Activated CD4-positive, alpha-beta T cell treated with anti-CD3 and anti-CD28 coated beads, Interleukin-2, amount 50 U/mL, for 1 hour (primary cell): ENCODE measurements at places on chromosomes 2 and 18.

GRCh38 chr18:3246635-3247239, 864 bp upstream of the MYL12A start:
- no peak for DNase-seq

DNA sequence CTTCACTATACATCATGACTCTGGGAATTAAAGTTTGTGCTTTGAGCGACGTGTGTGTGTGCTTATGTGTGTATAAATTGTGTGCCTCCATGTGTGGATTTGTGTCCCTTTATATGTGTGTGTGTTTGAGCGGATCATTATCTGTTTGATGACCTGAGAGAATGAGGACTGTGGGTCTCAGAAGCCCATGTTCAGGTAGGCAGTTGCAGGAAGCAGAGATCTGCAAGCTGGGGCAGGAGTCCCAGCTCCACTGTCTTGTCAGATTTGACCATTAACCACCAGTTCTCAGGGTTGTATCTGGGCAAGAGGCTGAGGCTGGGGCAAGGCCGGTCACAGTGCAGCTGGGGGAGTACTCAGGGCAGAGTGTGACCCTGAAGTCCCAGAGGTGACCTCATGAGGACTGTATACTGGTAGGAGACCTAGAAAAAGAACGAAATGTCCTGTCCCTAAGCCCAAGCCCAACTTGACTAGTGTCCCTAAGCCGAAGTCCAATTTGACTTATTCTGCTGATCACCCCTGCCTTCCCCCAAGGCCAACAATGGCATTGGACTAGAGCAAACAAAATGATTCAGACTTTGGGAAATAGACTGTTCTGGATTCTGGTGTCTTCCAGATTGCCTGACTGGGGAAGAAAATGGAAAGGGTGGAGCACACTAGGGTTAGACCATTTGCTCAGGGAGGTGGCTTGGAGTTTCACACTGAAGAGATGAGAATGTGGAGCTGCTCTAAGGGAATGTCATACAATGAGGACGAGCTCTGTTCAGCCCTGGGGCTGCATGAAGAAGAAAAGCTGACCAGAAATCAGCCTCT, 28.1 kb downstream of the RHOB start:
- no peak for DNase-seq

GRCh38 chr2:164145093-164145987, 409.5 kb upstream of the FIGN start:
- DNase-seq = no peak

- no peak for DNase-seq
These were observed 53.7 kb downstream of the TWIST2 start for GRCh38 chr2:238901461-238902057.

- peak; percentile 59 for DNase-seq
These were observed 115.1 kb downstream of the EML6 start for GRCh38 chr2:54838585-54839035.
